ENCODE measurements at places on chromosomes 12 and 14.

- DNase-seq = no peak
Observed at GRCh38 chr12:72272731-72273498, 745 bp downstream of the TRHDE start.

DNA sequence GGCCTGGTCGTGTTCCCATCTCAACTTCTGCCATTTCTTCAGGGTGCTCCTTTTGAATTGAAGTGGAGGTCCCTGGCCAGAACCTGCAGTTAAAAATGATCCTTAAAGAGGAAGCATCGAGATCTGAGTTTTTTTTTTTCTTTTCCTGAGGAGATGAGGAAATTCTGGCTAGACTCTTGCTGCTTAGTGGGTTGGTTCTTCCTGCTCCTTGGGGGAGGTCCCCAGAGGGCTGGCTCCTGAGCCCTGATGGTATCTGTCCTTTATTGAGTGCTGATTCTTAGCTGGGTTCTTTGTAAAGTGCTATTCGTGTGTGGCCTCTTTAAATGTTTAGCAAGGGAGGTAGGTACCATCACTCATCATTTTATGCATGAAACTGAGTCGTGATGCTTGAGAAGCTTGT lies 11.7 kb downstream of the PELI2 start:
- DNase-seq = no peak

GRCh38 chr14:72716476-72716875 lies 177.4 kb downstream of the DPF3 start:
- DNase-seq = no peak

DNA sequence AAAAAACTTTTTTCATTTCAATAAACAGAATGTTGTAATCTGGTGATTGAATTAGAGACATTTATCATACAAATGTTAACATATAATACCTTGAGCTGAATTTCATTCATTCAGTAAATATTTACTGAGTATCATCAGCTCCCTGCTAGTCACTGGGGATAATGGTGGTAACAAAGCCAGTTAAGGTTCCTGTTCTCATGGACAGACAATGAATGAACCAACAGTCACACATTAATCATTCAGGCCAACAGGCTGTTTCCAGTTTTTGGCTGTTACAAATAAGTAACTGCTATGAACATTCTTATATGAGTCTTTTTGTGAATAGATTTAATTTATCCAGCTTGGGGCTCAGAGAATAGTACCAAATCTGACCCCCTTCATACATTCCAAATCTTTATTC lies 13.5 kb downstream of the EXD2 start:
- DNase-seq = no peak

DNA sequence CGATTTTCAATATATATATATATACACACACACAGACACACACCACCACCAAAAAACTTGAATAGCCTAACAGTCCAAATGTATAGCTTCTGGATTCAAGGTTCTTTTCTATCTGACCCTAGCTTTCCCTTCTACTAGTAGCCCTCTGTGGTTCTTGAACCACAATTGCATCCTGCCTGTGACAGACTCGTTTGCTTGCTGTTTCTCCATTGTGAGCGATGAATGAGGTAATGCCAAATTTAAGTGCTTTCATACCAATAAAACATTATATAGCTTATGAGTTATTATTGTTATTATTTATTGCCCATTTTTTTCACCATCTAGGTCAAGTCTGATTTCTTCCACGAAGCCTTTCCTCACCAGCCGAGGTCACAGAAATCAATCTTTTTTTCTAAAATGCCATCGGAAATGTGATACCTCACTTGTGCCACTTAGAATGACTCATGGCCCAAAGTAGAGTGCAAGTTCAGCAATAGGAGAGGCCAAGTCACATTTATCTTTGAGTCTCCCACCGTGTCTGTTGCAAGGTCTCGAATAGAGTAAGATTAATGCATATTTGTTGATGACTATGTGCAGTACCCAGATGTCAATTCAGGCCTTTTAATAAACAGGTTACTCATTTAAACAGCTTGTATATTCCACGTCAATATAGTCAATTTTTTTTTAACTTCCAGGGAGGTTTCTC lies 1015.8 kb upstream of the SEL1L start:
- no peak for DNase-seq

DNA sequence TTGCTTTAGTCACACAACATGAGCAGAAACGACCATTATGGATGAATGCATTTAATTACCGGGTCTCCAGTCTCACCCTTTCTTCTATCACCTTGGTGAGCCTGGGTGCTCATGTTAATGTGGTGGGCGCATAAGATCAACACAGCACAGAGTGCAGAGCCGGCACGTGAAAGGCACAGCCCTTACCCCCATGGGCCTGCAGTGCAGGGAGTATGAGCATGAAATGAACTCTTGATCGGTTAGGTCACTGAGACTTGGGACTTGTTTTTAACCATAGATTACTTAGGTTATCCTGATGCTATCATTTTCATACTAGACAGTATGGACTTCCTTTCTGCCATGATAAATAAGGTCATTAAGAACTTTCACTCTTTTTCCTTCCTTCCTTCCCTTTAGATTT lies 156.8 kb downstream of the CRADD start:
- DNase-seq = no peak

DNA sequence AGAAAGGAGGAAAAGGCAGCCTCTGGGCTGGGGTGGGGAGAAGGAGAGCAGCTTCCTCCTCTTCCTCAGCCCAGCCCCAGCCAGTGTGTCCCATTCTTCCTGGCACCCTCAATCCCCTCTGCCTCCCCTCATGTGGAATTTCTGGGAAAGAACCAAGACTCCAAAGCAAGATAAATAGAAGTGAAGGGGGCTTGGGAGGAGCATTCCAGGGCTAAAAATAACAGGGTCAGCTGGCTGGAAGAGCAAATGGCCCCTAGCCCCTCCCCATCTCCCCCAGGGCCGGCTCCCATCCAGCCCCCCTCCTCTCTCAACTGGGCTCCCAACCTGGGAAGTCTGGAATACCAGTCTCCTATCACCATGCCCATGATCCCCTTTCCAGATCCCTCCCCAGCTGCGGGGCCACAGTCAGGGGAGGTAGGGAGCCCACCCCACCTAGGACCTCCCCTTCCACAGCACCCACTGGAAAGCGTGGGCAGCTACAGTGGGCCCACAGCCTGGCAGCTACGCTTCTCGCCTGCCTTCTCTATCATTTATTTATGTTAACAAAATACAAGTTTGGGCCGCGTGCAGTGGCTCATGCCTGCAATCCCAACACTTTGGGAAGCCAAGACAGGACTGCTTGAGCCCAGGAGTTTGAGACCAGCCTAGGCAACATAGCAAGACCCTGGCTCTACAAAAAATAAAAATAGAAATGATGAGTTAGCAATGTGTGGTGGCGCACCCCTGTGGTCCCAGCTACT lies 88.3 kb downstream of the IRF2BPL start:
- DNase-seq = no peak

- DNase-seq = no peak
Observed at GRCh38 chr12:124713041-124713435, 145.6 kb upstream of the NCOR2 start.

DNA sequence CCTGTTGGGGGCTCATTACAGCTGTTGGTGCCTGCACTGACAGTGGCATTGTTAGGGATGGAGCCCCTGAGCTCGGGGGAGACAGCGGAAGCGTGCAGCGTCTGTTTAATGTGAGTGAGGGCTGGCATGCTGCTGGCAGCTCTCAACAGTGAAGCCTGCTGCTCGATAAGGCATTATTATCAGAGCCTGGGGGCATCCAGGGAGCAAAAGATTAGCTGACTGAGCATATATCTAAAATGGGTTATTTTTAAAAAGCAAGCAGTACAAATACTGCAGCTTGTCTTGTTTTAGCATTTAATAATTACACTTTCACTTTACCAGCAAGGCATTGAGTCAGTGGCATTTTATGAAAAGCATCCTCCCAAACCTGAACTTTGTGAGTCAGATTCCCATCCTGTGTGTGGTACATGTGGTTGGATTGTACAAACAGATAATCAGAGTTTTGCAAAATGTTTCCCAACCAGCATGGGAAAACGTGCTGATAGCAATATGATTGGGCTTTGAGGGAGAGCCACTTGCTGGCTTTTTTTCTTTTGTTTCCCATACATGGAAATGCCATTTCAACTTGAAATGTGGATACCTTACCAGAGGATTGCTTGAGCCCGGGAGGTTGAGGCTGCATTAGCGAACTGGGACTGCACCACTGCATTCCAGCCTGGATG lies 150.8 kb downstream of the PRKCH start:
- DNase-seq = no peak

DNA sequence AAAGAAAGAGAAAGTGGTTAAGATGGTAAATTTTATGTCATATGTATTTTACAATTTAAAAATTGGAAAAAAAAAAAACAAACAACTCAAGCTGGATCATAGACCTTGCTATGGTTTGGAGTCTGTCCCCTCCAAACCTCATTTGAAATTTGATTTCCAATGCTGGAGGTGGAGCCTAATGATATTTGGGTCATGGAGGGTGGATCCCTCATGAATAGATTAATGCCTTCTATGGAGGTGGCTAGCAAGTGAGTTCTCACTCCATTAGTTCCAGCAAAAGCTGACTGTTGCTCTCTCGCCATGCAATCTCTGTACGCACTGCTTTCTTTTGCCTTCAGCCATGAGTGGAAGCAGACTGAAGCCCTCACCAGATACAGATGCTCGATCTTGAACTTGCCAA lies 22.2 kb upstream of the AP4S1 start:
- no peak for DNase-seq

GRCh38 chr12:48092611-48093010 lies 13.3 kb downstream of the SENP1 start:
- no peak for DNase-seq

DNA sequence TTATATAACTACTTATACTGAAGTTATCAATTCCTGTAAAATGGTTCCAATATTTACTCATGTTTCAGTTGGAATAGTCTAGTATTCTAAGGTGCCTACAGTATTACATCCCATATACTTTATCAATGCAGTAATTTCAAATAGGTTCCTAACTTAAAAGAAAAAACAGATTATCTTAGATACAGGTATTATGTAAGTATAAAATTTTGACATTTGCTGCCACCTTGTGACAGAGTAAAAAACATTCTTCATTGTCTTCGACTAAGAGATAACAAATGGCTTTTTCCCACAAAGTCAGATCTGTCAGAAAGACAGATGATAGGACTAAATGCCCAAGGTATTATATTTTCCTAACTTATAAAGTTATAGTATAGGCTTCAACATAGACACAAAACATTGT lies 78.7 kb downstream of the TXNDC16 start:
- DNase-seq = no peak
